ENCODE measurements at places on chromosomes 1 and 21.
A peak's percentile ranks its signal among the peaks of the same experiment; 100 is the strongest.

- DNase-seq = no peak
These were observed 114.2 kb downstream of the SIK1 start for GRCh38 chr21:43312751-43313169.

GRCh38 chr1:193486671-193487229 is 300.3 kb upstream of the B3GALT2 start:
- no peak for DNase-seq

DNA sequence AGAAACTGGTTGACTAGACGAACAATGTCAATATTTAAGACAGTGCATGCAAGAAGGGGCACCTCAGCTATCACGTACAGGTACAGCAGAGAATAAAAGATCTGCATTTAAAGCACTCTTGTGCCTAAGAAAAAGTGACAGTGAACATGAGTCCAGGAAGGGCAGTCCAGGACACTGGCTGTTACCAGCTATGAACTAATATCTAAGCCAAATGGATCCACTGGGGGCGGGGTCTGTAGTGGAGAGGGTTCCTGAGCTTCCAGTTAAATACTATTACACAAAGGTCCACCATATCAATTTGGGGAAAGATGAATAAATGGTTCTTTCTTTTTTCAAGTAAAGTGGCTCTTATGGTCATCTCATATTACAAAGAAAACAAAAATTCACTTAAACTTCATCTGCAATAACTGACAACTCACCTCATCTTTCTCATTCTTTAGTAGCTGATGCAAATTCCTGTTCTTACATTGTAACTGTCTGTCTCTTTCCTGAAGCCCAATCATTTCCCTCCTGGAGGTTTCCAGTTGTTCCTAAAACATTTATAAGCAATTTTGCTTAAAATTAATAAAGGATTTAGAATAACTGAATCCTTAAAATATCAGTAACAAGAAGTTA is 24.5 kb downstream of the SSX2IP start:
- no peak for DNase-seq

- no peak for DNase-seq
These were observed 73.0 kb downstream of the DHRS3 start for GRCh38 chr1:12544992-12545391.

DNA sequence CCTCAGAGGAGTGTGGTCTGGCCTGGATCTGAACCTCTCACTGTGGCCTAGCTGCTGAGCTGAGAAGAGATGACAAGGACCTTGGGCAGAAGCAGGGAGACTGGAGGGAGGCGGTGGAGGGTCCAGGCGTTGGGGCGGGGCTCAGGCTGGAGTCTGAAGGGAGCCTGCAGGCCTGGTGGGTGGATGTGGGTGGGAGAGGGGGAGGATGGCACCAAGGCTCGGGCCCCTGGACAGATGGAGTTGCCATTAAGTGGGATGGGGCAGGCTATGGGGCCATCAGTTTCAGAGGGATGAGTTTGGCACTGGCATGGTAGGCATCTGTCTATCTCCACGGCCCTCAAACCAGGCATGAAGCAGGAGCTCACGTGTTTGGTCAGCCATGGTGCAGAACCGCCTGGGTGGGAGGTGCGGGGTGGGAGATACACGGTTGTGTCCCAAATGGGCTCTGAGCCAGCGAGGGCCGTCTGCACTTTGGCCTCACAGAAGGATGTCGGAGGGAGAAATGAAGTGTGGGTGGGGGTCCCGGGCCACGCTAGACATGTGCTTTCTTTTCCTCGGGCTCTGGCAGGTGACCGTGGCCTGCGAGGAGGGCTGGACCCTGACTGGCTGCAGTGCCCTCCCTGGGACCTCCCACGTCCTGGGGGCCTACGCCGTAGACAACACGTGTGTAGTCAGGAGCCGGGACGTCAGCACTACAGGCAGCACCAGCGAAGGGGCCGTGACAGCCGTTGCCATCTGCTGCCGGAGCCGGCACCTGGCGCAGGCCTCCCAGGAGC is 23.6 kb downstream of the PCSK9 start:
- no peak for DNase-seq

DNA sequence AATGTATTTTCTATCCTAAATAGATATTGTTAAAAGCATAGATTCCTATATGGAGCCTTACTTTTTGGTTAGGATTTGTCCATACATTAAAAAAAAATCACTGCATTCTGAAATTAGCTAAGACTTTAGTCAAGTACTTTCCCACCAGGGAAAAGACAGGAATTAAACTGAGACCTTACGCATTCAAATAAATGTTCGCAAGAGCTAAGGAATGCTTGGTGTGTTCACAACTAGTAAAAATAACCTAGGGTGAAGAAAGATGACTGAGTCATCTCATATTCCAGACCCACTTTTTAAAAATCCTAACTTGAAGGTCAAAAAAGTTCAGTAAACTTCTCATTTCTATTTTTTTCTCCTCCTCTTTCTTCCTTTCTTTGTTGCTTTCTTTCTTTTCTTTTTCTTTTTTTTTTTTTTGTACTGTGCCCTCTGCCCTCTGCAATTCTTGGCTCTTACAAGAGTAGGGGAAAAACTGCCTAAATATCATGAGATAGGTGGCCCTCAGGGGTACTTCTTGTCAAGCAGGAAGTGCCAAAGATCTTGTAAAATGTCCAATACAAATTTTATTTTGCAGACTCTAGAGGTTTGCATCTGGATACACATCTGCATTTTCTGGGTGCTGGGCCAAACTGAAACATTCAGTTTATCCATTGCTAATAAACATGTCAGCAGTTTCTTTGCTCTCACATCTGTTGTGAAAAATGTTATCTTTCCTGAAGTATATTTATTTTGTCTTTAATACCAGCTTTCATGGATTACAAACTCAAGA is 121.4 kb upstream of the GORAB start:
- DNase-seq = no peak

GRCh38 chr1:104406728-104407127 is 657.0 kb downstream of the AMY1C start:
- DNase-seq = no peak

DNA sequence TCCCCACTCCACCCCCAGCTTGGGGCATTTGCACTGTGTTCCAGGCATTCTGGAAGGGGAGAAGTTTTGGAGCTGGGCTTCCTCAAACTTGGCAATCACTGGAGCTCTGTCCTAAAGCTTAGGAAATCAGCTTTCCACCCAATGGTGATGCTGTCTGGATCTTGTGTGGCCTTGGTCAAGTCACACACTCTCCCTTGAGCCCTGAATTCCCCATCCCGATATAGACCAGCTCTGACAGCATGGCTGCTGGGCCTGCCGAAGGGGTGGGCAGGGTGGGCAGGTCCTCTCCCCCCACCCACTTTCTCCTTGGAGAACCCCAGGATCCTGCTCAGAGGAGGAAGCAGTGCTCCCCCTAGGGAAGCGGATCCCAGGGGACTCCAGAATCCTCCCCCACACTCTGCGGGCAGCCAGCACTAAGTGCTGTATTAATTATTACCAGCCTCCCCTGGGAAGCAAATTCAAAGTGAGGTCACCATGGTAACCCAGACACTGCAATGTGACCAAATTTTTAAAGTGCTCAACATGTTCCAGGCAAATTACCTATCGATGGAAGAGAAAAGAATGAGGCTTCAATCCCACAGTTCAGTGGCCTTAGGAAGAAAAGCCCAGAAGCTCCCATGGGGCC is 21.3 kb upstream of the LDLRAP1 start:
- no peak for DNase-seq

GRCh38 chr1:55081188-55081904 is 42.0 kb downstream of the PCSK9 start:
- DNase-seq = no peak

- peak; percentile 33 for DNase-seq
These were observed 407 bp upstream of the PIGV start for GRCh38 chr1:26787381-26787705.

- DNase-seq = no peak
These were observed 12.2 kb downstream of the VASH2 start for GRCh38 chr1:212962509-212962908.

GRCh38 chr1:220655509-220655908 is 34.7 kb upstream of the C1orf115 start:
- DNase-seq = no peak

GRCh38 chr1:145828367-145829026 is 4.5 kb downstream of the POLR3C start:
- DNase-seq = no peak

GRCh38 chr1:116418091-116418830 is 45.2 kb downstream of the ATP1A1 start:
- peak; percentile 75 for DNase-seq

DNA sequence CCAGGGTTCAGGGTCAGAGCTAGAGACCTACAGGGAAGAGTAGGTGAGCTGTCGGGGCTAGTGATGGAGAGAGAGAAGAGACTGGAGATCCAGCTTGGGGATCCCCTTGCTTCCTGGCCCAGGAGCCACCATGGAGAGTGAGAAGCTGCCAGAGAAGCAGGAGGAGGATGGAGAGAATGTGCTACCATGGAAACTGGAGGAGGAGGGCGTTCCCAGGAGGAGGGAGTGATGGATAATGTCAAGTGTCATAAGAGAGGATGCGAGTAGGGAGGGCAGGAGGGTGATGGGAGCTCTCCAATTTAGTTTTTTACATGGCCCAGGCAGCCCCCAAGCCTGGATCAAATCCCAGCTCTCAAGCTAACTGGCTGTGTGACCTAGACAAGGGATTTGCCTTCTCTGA is 46.5 kb upstream of the EPB41 start:
- no peak for DNase-seq

DNA sequence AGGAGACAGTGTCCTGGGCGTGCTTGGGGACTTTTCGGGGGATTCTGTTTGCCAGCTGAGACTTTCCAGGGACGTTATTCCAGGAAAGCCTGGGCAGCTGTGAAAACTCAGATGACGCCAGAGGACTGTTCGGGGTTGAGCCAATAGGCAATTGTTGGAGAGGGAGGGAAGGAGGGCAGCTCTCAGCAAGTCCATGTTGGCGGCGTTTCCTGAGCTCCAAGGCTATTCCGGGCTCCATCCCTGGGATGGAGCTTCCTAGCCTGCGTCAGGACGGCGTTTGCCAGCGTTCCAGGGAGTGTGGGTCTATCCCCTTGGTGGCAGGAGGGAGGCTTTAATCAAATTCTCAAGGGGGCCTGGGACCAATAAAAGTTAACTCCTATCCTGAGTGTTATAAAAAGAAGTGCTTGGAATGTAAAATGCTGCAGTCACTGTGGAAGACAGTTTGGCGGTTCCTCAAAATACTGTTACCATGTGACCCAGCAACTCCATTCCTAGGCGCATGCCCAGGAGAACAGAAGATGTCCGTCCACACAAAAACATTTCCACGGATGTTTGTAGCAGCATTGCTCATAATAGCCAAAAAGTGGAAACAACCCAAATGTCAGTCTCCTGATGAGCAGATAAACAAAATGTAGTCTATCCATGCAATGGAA is 15.2 kb downstream of the SLC27A3 start:
- DNase-seq = no peak

GRCh38 chr1:47172782-47173181 is 17.1 kb downstream of the PDZK1IP1 start:
- DNase-seq = no peak

DNA sequence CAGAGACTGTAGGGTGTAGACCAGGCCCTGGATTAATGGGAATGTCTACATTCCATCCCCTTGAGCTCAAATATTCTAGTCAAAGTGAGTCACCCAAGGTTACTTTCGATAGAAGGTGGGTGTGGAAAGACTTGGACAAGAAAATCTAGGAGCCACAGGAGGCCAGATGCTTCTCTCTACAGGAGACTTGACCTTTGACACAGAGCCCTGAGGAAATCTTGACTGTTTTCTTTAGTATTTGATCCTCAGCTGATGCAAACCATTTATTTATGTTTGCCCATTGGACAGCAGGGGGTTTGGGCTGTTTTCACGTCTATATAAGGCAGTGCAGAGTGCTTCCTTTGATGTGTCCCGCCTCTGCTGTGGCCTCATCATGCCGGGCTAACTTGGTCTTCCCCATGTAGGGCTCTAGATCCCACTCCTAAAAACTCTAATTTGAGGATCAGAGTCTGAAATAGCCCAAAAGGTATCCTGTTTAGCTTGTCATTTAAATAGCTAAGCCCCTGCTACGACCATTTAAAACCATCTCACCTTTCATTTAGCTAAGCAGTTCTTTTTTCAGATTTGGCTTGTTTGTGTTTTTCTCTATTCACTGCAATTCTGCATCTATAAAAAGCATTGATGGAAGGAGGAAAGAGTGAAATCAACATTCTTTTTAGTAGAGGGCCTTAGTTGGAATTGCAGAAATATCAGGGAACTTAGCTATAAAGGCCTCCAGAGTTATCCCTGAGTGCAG is 15.5 kb upstream of the MAP3K7CL start:
- DNase-seq = no peak

DNA sequence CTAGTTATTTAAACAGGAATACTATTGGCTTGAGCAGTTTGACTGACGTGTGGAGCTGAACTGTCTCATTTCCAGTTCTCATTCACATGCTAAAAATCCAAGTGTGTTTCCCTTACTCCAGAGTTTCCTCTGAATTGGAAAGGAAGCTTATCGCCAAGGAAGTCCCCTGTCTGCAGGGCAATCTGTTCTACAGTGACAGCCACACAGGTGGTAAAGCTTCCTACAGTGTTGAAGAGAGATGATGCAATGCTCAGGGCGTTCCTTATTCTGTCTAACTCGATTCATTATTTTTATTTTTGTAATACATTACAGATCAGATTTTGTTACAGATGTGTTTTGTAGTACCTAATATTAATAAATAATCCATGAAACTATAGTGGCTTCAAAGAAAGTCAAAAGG is 41.3 kb downstream of the ADAMTS5 start:
- DNase-seq = no peak

DNA sequence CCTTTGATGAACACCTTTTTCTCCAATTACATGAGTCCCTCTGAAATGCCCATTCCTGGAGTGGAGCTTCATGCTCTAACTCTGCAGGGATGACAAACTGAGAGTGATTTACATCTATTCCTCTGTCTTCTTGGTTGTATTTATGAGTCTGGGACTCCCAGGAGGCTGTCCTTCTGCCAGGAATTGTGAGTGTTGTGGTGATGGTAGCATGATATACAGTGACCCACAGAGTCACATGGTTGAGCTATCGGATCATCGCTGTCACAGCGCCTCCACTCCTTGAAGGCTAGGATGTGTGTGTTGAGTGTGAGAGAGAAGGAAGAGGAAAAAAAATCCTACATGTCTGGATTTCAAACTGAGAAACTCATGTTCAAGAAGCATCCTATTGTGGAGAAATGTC is 163.4 kb upstream of the CACNA1E start:
- no peak for DNase-seq

DNA sequence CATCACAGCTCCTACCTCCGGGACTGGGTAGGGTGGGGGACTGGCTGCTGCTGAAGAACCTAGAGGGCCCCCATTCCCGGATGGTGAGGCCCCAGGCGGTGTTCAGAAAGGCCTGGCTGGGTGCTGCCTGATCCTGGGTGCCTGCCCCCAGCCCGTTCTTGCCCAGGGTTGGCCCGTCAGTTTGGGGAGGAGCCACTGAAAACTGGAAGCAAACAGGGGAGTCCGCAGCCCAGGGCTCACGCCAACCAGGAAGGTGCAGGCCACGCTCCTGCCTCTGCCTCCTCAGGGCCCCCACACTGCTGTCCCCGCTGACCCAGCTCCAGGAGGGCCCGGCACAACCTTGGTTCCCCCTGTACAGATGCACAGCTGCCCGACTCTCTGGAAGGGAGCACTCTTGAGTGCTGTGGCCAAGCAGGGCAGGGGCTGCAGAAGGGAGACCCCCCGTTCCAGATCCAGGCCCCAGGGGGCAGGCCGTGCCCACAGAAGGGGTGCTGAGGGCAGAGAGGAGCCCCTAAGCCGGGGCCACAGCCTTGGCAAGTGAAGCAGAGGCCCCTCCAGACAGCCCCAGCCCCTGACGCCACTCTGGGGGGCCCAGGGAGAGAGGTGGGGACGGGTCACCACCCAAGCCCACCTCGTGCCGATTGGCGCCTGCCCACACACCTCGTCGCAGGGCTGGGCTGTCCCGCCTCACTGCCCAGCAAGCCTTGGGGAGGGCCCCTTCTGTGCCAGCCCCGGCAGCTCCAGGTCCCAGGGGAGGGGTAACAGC is 5.5 kb downstream of the C1QTNF12 start:
- no peak for DNase-seq
